ENCODE measurements at places on chromosomes 5 and 9.

- H3K27me3 ChIP-seq = no peaks in the 10 kb centered on the region
- no peak overlapping the region for H3K4me3 ChIP-seq
- H3K4me1 ChIP-seq = peaks cover 5% of the 10 kb centered on the region
- DNase-seq = no peak
- peaks cover 4% of the 10 kb centered on the region for H3K36me3 ChIP-seq
Observed at GRCh38 chr5:119398727-119399466, 43.1 kb downstream of the TNFAIP8 start.

DNA sequence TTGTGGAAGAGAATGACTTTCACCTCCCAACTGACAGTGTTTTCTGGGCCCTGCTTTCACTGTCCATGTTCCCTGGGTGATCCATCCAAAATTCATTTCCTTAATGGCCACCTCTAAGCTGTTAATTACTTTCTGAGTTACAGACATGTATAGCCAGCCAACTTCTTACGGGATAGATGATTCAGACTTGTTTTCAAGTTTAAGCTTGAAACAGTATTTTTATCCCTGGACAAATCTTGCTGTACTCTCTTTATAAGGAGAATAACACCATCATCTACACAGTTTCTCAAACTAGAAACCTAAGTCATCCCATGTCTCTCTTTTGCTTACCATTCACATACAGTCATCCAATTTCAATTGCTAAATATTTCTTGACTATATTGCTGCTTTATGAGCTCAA lies 6.9 kb downstream of the FAM174A start:
- DNase-seq = no peak
- H3K4me1 ChIP-seq = no peaks in the 10 kb centered on the region
- H3K36me3 ChIP-seq = no peaks in the 10 kb centered on the region
- H3K27me3 ChIP-seq = no peaks in the 10 kb centered on the region
- H3K4me3 ChIP-seq = no peak overlapping the region

- no peak for DNase-seq
- no peaks in the 10 kb centered on the region for H3K4me1 ChIP-seq
- no peaks in the 10 kb centered on the region for H3K27me3 ChIP-seq
- H3K36me3 ChIP-seq = no peaks in the 10 kb centered on the region
- no peak overlapping the region for H3K27ac ChIP-seq
Observed at GRCh38 chr5:125103459-125103858, 357.0 kb upstream of the ZNF608 start.

DNA sequence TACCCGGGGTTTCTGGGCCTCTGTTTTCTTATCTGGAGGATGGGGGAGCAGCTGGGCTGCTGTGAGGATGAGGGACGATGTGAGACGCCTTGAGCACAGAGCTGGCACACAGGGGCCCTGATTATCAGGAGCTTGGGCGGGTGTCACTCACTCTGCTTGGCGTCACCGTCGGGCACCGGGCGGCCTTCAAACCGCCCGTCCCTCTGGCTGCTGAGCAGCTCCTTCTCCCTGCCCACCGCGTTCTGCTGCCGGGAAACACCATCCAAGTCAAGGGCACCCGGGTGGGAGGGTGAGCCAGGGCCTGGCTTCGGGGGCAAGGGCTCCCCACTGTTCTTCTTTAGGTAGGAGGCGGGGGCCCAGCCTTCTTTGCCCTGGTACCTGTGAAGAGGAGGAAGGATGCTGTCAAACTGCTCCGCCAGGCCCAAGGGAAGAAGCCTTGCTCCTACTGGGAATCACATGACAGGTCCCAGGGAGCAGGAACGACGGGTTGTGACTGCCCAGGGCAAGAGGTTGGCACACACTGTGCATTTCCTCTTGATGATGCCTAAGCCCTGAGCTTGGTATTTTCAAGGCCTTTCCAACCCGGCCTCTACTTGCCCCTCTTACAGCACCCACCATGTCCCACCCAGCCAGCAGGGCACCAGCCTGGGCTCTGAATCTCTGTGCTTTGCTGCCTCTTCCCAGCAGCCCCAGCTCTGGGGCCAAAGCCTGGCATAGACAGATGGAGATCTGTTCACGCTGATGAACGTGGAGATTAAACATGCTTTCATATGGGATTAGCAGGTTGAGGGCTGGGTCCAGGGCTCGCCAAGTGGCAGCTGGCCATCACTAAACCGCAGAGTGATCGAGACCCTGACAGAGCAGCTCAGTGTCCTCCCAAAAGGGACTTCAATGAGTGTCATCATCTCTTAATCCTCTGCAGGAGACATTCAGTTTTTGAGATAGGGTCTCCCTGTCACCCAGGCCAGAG lies 66.9 kb upstream of the UBTD2 start:
- H3K27me3 ChIP-seq = no peaks in the 10 kb centered on the region
- no peak overlapping the region for H3K27ac ChIP-seq
- H3K36me3 ChIP-seq = peaks cover 66% of the 10 kb centered on the region
- H3K4me3 ChIP-seq = no peak overlapping the region
- no peak for DNase-seq

GRCh38 chr9:79193001-79193400 lies 378.8 kb upstream of the TLE4 start:
- no peak overlapping the region for H3K4me3 ChIP-seq
- H3K27ac ChIP-seq = no peak overlapping the region
- peak; percentile 96 for DNase-seq
- no peaks in the 10 kb centered on the region for H3K36me3 ChIP-seq
- peaks cover 17% of the 10 kb centered on the region for H3K4me1 ChIP-seq

DNA sequence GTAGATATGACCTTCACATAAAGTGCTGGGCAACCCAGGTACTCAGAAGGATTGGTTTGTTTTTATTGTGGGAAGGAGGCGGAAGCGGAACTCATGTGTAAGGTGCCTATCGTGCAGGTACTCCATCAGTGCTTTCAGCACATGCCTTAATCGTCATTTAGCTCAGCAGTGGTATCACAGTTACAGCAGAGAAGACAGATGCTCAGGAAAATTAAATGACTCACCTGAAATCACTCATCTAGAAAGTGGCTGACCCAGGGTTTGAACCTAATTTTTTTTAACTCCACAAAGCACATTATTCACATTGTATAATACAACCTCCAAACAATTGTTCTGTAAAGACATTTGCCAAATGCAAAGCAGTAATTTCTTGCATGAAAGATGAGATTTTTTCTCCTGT lies 2.2 kb downstream of the C5orf46 start:
- H3K4me3 ChIP-seq = no peak overlapping the region
- no peaks in the 10 kb centered on the region for H3K36me3 ChIP-seq
- H3K27ac ChIP-seq = no peak overlapping the region
- DNase-seq = no peak
- H3K27me3 ChIP-seq = no peaks in the 10 kb centered on the region
